Stimulated activated CD4-positive, alpha-beta T cell treated with anti-CD3 and anti-CD28 coated beads, Interleukin-12 subunit alpha, Interleukin-12 subunit beta, amount 100 ng/mL, for 48 hours (primary cell): ENCODE measurements at places on chromosomes 3 and 15.

GRCh38 chr3:189474944-189475343 is 156.2 kb upstream of the TP63 start:
- DNase-seq: no peak

DNA sequence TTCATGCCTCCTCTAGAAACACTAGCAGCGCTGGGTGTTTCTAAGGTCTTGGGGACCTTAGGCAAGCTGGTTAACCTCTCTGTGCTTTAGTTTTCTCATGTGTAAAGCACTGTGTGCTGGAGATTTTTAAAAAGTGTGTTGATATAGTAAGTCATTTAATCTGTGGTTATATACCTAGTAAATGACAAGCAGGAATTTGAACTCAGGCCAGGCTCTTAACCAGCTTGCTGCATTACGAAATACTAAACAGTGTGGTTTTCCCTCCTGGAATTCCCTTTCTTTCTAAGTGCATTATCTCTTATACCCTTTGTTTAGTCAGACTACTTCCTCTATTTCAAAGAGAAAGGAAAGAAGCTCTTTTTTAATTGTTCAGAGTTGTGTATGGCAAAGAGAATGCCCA is 26.5 kb downstream of the NEO1 start:
- no peak for DNase-seq

- no peak for DNase-seq
Measured at GRCh38 chr3:136186344-136186743, 9.8 kb downstream of the MSL2 start.

DNA sequence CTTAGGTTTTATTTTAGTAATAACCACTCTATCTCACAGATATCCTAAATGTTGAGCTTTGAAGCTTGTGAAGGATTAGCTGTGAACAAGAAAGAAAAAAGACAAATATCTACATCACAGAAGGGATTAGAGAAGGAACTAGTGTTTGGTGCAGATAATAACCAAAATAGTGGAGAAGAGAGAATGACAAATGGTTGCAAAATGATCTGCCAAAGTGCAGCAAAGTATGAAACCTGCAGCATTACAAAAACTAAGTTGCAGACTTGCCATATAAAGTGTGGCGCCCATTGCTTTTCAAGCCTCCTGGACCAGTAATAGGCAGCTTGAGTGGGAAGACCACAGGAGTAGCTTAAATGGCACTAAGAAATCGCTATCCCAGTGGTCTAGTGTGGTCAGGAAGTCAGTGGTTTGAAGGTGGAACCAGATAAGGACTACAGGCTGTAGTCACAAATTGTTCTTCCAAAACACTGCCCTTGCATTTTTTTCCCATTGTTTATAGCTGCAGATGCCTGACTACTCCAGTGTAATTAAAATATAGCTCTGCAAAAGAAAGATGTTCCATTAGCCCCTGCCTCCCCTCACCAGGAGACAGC is 20.7 kb downstream of the TPM1 start:
- no peak for DNase-seq

- DNase-seq: peak; percentile 53
Measured at GRCh38 chr15:65318870-65319356, 14.4 kb downstream of the RNU5B-1 start.

DNA sequence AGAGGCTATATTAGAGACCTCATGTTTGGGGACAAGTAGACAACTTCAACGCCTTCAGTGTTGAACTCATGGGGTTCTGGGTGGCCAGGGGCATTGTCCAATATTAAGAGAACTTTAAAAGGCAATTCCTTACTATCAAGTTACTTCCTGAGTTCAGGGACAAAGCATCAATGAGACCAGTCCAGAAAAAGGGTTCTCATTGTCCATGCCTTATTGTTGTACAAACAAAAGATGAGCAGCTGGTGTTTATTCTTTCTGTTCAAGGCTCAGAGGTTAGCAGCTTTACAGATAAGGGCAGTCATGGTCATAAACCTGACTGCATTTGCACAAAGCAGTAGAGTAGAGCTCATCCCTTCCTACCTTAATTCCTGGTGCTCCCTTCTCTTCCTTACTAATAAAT is 18.5 kb upstream of the PDHB start:
- DNase-seq: no peak

- no peak for DNase-seq
Measured at GRCh38 chr3:96434651-96435050, 379.7 kb upstream of the EPHA6 start.

- DNase-seq: no peak
Measured at GRCh38 chr3:161568671-161569070, 72.1 kb downstream of the OTOL1 start.

DNA sequence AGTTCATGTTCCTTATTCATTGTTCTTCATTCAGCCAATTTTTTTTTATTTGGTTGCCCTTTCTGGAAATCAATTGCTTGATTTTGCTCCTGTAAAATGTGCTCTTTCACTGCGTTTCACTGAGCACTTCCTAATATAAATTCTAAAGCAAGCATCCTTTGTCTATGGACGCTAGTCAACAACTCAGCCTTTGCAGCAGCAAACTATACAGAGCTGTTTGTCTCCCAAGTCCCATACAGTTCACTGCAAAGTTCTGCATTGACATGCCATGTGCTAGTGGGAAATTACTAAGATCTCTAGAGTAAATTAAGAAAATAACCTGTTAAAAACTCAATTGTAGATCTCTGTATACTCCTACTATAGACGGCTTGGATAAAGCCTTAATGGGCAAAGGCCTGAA is 130.1 kb upstream of the BHLHE40 start:
- DNase-seq: no peak

GRCh38 chr15:76349301-76350070 is 12.9 kb downstream of the ISL2 start:
- DNase-seq: no peak

DNA sequence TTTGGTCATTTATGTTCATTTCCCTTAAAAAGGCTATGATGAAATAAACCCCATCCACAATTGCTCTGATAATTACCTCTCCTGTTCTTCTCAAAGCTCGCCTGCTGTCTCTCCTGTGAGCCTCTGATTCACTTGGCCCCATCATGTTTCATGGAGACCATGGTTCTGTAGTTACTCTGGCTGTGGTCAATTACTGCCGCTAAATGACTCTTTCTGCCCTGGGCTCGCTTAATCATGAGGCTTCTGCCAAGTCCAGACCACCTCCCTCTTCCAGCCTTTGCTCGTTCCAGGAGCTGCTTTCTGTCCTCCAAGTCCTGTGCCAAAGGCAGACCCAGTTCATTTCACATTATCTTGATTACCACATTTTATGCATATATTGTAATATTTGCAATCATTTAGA is 91.9 kb downstream of the THSD4 start:
- DNase-seq: no peak

DNA sequence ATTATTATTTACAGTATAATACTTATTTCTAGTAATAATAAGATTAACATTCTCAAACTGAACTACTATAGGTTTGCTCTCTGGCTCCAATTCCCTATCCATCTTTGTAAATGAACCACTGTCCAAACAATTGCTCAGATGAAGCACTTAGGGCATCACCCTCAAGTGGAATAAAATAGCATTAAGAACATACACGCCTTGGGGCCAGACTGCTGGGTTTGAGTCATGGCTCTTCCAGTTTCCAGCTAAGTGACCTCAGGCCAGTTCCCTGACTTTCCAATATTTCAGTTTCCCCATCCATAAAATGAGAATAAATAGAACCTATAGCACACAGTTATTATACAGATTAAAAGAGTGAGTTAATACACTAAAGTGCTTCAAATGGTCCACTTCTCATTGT is 507.2 kb downstream of the MAGI1 start:
- DNase-seq: no peak

DNA sequence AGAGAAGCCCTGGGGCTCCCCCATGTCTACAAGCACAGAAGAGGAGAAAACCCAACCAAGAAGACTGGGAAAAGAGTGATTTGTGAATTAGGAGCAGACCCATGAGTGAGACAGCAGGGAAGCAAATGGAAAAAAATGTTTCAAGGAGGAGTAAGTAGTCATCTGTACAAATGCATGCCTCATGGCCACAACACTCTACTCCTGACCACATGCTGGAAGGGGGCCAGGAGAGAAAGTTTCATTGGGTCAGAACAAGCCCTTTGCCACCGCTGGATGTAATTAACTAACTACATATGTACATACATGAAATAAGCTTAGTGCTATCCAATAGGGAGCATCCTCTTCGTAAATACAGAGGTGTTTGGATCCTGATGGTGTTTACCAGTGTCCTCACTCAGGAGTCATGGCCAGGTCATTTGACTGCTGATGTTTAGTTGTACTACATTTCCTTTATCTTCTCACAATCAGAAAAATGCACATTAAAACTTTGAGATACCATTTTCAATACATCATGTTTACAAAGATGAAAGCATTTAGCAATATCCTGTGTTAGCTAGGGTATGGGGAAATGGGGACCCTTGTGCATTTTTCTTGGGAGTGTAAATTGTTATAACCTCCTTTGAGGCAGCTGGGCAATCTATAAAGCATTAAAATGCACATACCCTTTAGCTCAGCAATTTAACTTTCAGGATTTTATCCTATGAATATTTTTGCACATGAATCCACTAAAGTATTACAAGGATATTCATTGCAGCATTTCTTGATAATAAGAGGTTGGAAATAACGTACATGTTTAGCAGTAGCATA is 27.1 kb downstream of the CLRN1 start:
- DNase-seq: no peak

DNA sequence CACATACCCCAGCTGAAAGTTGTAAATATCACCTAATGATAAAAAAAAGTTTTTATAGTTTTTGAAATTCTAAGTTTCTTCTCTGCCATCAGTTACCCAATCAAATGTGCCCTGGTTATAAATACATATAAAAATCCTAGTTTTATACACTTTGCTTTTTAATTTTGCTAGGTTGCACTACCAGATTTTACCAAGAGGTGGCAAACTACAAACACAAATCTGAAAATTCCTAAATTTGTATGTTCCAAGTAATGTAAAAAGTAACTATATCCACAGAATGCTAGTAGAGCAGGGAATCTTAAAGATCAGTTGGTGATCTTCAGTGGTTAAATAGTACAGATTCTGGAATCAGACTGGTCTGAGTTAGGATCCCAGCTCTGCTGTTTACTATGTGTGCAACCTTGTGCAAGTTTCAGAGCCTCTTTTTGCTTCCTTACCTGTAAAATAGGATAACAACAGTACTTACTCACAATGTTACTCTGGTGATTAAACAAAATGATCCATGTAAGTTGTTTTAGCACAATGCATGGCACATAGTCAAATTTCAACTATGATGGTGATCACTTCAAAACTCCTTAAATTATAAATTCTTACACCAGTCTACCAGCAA is 11.0 kb downstream of the TRPM7 start:
- no peak for DNase-seq

DNA sequence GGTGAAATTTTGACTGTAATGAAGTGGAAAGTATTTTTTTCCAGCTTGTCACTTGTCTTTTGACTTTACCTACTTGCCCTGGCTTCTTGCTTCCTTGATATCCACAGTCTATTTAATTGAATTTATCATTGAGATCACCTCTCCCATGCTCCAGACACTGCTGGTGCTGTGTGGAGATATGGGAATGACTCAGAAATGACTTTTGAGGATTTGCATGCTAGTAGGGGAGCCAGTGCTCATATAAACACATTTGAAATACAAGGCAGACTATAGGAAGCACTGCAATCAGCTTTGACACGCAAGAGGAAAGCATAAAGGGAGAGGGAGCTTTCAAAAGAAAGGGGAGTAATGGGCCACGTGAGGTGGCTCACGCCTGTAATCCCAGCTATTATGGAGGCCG is 7.3 kb upstream of the TRPM1 start:
- DNase-seq: no peak
